Vagina (tissue), 2 donors: ENCODE measurements at places on chromosomes 1 and 21.

GRCh38 chr1:160124705-160125478 lies 9.3 kb downstream of the ATP1A2 start:
- DNase-seq = no peak

GRCh38 chr1:245552331-245552730 lies 397.5 kb downstream of the KIF26B start:
- DNase-seq = no peak

DNA sequence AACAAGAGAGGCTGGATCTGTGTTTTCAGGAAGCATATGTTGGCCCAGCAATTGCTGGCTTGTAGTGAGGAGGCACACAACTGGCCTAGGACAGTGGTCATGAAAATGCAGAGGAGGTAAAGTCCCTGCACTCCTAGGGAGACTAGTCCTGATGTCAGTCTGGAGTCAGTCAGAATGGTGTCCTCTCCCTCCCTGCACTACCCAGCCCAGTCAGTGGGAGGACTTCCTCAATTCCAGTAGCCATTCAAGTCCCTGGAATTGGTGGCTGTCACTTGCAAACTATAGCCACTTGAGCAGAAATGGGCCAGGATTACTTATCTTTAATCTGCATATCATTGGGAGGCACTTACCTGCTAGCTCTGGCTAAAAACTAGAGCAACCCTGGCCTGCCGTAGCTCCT lies 18.6 kb downstream of the NDUFS5 start:
- no peak for DNase-seq

DNA sequence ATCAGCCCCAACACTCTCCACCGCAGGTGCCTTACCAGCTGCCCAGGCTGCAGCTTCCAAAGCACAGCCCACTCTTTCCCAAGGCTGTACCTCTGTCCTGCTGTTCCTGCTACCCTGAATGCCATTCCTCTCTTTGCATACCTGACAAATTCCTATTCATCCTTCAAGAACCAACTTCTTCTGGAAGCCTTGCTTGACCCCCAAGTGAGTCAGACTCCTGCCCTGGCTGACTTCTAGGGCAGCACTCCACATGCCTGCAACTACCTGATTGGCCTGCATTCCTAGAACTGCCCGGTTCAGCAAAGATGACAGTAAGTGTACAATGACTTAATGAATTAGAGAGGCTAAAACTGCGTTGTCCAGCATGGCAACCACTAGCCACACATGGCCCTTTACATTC lies 20.8 kb upstream of the PDZK1IP1 start:
- no peak for DNase-seq

DNA sequence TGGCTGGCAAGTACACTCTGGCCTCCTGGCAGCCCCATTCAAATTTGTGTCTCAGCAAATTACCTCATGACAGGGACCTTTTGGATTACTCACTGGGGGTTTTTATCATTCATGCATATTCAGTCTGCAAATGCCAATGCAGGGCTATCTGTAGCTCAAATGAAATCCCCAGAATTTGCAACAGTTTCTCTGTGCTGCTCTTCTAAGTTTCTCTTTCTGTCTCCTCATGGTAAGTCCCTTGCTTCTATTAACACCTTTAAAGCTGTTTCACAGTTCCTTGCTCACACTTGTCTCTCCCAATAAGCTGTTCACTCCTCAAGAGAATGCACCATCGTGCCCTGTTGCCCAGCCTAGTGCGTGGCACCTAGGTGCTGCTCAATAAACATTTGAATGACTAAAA lies 3.3 kb upstream of the FAM78B start:
- DNase-seq = no peak

- no peak for DNase-seq
These were observed 4.0 kb upstream of the MEX3A start for GRCh38 chr1:156086256-156086662.

DNA sequence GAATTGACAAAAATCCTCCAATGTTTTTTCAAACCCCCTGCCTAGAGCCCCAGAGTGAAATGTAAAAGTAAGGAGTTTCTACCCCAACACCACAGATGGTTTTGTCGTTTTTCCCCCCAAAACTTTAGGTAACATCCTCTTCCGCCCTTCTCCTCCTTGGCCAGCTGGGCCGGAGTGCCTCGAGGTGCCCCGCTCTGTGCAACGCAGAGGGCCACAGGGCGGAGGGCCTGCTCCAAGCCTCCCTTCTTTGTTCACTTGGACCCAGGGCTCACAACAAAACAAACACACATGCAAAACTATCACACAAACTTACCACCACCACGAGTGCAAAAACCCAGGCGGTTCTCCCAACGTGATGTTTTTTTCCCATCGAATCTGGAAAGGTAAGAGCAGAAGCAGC lies 1.9 kb downstream of the SSBP3 start:
- DNase-seq = no peak

- no peak for DNase-seq
These were observed 81.6 kb upstream of the DISP3 start for GRCh38 chr1:11397151-11397901.

DNA sequence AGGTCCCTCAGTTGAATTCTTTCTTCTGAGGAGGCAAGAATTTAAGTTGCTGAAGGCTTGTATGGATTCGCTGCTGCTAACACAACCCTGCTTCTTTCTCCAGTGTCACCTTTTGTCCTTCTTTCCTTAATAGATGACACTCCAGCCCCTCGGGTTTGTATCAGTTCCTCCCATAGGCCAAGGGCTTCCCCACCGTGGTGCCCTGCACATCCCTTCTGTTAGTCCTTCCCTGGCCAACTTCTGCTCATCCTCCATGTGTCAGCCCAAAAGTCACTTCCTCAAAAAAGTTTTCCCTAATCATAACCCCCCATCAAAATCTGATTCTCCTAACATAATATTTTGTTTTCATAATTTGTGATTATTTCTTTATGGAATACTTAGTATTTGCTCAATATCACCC lies 190.4 kb downstream of the RHOU start:
- DNase-seq = no peak

- DNase-seq = no peak
These were observed 14.2 kb downstream of the TXNIP start for GRCh38 chr1:145982010-145982723.

- DNase-seq = no peak
These were observed 609.8 kb upstream of the NCAM2 start for GRCh38 chr21:20388400-20388799.

DNA sequence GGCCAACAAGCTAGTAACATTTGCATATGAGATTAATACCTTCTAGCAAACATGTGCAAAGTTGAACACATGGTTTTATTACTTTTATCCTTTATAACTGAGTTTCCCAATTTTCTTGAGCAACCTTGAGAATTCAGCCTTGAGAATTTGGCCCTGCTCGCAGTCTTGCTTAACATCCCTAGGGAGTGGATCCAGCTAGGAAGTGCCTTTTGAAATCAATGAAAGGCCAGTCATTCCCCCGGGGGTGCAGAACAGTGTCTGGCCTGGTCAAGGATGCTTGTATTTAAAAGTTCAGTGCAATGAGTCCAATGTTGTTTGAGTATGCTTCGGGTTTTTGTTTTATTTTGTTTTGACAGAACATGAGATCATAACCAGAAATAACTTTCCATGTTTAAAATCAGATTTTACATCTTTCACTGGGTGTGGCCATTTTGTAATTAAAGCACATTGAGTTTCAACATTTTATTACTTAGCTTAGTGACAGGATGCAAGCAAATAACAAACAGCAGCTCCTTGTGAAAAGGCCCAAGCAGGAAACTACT lies 16.7 kb downstream of the PALMD start:
- peak; percentile 97 for DNase-seq

- no peak for DNase-seq
These were observed 92.0 kb downstream of the ACTL8 start for GRCh38 chr1:17847111-17847510.

- DNase-seq = no peak
These were observed 96.2 kb upstream of the AKT3 start for GRCh38 chr1:243946253-243946652.
